H7 (cell line): ENCODE measurements at places on chromosomes 1 and 21. TPM values are rescaled to one million over a fixed set of nuclear protein-coding genes. Genes with fewer than 3 reads are reported as not detected.
A peak's percentile ranks its signal among the peaks of the same experiment; 100 is the strongest.

GRCh38 chr1:19858893-19859292 lies 23.3 kb upstream of the OTUD3 start:
- no peak for DNase-seq

The TMCO4 gene
- total RNA-seq: 6.9 and 8.8 TPM in 2 replicates

The SYTL1 gene
- 5.6 and 6.4 TPM in 2 replicates for total RNA-seq

- DNase-seq: no peak
Observed at GRCh38 chr1:37284053-37284452, 190.3 kb upstream of the ZC3H12A start.

DNA sequence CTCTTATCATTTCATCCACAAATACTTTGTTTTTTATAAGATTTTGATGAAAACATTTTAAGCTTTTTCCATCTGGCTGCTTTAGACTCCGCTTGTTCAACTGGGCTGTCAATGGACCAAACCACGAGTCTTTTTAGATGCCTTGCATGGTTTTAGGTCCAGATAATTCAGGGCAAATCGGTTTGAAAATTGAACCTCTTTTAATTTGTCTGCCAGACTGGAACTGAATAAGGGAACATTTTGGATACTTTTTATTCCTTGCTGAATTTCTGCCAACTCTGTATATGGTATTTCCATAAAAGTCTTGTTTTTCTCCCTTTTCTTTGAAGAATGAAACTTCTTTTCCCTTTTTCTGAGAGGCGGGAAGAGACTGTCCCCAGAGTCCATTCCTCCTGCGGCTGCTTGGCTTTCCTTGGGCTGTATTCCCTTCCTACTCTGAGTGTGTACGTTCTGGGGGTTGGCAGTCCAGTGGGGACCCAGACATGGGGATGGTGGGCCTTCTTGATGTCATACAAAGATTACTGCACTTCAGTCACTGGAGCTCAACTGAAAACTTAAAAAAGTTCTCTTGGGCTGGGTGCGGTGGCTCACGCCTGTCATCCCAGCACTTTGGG lies 46.5 kb upstream of the CNN3 start:
- no peak for DNase-seq

DNA sequence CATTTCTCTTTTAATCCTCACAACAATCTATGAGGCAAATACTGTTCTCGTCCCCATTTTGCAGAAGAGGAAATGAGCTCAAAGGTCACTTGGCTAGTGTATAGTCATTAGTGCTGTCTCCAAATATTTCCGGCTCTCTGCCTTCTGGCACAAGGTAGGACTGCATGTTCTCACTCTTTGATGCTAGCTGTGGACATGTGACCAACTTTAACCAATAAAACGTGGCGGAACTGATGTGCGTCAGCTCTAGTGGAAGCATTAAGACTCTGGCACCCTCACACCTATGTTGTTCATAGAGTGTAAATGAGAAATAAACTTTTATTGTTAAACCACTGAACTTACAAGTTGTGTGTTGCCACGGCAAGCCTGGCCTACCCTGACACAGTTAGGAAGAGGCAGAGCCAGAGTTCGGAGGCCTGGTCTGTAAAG lies 5.0 kb upstream of the KIF21B start:
- no peak for DNase-seq

The GPR52 gene
- 0.30 TPM in 1 of 2 replicates, not detected in the other for total RNA-seq

- no peak for DNase-seq
Observed at GRCh38 chr1:62364721-62365120, 45.5 kb upstream of the KANK4 start.

DNA sequence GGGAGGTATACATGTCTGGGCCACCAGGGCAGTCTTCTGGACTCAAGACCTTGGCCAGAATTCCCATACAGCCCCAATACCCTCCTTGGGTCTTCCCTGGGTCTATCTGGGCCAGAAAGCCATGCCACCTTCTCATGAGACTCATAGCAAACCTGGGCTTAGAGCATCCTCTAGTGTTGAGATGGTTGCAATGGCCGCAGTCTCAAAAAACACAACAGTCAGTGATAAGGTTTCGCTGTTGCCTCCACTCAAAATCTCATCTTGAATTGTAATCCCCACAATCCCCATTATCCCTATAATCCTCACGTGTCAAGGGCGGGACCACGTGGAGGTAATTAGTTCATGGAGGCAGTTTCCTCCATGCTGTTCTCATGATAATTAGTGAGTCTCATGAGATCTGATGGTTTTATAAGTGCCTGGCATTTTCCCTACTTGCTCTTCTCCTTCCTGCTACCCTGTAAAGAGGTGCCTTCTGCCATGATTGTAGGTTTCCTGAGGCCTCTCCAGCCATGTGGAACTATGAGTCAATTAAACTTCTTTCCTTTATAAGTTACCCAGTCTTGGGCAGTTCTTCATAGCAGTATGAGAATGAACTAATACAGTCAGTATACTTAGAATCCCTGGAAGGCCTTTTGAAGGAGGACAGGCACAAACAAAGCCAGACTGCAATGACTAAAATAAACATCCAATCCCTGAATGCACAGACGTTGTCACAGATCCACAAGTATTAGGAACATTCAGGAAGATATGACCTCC lies 77.0 kb downstream of the CTH start:
- DNase-seq: peak; percentile 60

GRCh38 chr1:5779608-5780323 lies 212.5 kb downstream of the NPHP4 start:
- DNase-seq: no peak

- no peak for DNase-seq
Observed at GRCh38 chr1:33261344-33261743, 5.1 kb downstream of the ZNF362 start.

The DNALI1 gene
- total RNA-seq: 3.3 and 4.0 TPM in 2 replicates

- DNase-seq: peak; percentile 86
Observed at GRCh38 chr1:204363335-204364114, 3.8 kb upstream of the PLEKHA6 start.

The CELA3B gene
- total RNA-seq: not detected in 2 replicates

- no peak for DNase-seq
Observed at GRCh38 chr1:33826311-33826710, 37.6 kb upstream of the HMGB4 start.

The AMY2A gene
- total RNA-seq: not detected in 2 replicates

The MGST3 gene
- 235 and 280 TPM in 2 replicates for total RNA-seq

The CA6 gene
- not detected in 2 replicates for total RNA-seq

DNA sequence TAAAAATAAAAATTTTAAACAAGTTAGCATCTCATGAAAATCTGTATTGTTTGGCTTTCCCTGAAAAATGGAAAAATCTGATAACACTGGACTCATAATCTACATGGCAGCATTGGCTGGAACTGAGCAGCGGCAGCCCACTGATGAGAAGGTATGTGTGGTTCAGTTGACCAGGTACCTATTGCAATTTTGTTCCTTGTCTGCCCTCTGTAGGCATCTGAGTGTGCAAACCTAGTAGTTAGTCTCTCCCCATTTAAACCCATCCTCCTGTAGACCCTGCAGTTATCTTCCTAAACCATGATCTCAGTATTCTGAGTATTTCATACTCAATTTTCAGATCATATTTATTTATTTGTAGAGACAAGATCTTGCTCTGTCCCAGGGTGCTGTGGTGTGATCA lies 59.4 kb upstream of the SERBP1 start:
- DNase-seq: peak; percentile 64

The PAPPA2 gene
- 0.45 and 2.4 TPM in 2 replicates for total RNA-seq

GRCh38 chr1:242568666-242569065 lies 44.2 kb upstream of the PLD5 start:
- DNase-seq: peak; percentile 9

GRCh38 chr1:15836772-15837669 lies 10.5 kb upstream of the SPEN start:
- peak; percentile 56 for DNase-seq
